ENCODE measurements at places on chromosomes 1 and 21. TPM values are rescaled to one million over a fixed set of nuclear protein-coding genes. Genes with fewer than 3 reads are reported as not detected.

TRIM67 gene
- total RNA-seq: not detected

DNA sequence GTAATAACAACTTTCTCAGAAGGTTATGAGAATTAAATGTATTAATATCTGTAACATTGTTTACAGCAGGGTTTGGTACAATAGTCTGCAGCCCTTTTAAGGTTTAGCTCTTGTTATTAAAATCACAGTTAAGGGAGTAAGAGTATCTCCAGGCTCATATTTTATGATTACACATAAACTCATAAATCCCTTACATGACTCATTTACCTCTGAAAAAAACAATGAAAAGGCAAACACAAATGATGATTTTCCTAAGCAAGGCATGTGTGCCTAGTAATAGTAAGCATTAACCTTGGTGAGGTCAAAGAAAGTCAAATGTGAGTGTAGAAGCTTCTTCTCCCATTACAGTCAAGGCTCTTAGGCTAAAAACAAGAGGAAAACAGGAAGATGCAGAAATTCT lies 84.5 kb upstream of the ADGRL4 start:
- H3K27ac ChIP-seq: no peak overlapping the region
- no peaks in the 10 kb centered on the region for H3K4me1 ChIP-seq
- H3K27me3 ChIP-seq: no peaks in the 10 kb centered on the region

DNA sequence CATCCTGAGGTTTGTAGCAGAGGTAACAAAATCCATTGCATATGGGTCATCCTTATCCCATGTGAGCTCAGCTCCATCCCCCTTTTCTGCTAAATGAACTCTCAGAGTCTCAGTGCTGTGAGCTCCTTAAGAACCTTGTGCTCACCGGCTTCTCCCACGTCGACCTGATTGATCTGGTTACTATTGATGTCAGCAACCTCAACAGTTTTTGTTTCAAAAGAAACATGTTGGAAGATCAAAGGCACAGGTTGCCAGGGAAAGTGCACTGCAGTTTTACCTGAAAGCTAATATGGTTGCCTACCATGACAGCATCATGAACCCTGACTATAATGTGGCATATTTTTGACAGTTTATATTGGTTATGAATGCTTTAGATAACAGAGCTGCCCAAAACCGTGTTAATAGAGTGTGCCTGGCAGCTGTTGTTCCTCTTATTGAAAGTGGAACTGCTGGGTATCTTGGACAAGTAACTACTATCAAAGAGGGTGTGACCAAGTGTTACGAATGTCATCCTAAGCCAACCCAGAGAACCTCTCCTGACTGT lies 131.4 kb downstream of the HS2ST1 start:
- H3K4me3 ChIP-seq: no peak overlapping the region
- DNase-seq: no peak
- no peak overlapping the region for H3K27ac ChIP-seq
- no peaks in the 10 kb centered on the region for H3K36me3 ChIP-seq
- H3K27me3 ChIP-seq: no peaks in the 10 kb centered on the region
- H3K4me1 ChIP-seq: no peaks in the 10 kb centered on the region

GRCh38 chr21:29582855-29583254 lies 284.1 kb downstream of the BACH1 start:
- H3K4me1 ChIP-seq: no peaks in the 10 kb centered on the region
- no peaks in the 10 kb centered on the region for H3K36me3 ChIP-seq
- H3K4me3 ChIP-seq: no peak overlapping the region
- no peak overlapping the region for H3K27ac ChIP-seq
- no peak for DNase-seq

NHLH2 gene
- total RNA-seq: not detected

GRCh38 chr1:202505356-202505755 lies 156.9 kb downstream of the PPP1R12B start:
- no peaks in the 10 kb centered on the region for H3K27me3 ChIP-seq
- no peak overlapping the region for H3K4me3 ChIP-seq
- no peak for DNase-seq
- H3K36me3 ChIP-seq: no peaks in the 10 kb centered on the region
- peaks cover 1% of the 10 kb centered on the region for H3K4me1 ChIP-seq
- peak overlapping the region; percentile 64 for H3K27ac ChIP-seq

GRCh38 chr1:1072849-1073742 lies 1.0 kb downstream of the RNF223 start:
- H3K27me3 ChIP-seq: no peaks in the 10 kb centered on the region
- H3K27ac ChIP-seq: no peak overlapping the region
- no peak overlapping the region for H3K4me3 ChIP-seq
- no peaks in the 10 kb centered on the region for H3K4me1 ChIP-seq
- no peaks in the 10 kb centered on the region for H3K36me3 ChIP-seq

DNA sequence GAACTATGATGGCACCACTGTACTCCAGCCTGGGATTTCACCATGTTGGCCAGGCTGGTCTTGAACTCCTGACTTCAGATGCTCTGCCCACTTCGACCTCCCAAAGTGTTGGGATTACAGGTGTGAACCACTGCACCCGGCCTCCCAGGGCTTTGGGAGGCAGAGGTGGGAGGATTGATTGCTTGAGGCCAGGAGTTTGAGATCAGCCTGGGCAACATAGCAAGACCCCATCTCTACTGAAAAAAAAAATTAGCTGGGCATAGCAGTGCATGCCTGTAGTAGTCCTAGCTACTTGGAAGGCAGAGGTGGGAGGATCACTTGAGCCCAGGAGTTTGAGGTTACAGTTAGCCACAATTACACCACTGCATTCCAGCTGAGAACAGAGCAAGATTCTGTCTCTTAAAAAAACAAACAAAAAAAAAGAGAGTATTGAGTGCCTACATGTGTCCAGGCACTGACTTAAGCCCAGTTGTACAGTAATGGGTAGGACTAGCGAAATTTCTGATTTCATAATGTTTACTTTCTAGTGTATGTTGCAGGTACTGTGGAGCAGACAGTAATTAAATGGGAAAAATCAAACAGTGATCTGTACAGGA lies 4.2 kb downstream of the MANEAL start:
- H3K27ac ChIP-seq: no peak overlapping the region
- H3K36me3 ChIP-seq: no peaks in the 10 kb centered on the region
- H3K4me1 ChIP-seq: no peaks in the 10 kb centered on the region
- H3K4me3 ChIP-seq: no peak overlapping the region
- no peak for DNase-seq
- H3K27me3 ChIP-seq: no peaks in the 10 kb centered on the region

DNA sequence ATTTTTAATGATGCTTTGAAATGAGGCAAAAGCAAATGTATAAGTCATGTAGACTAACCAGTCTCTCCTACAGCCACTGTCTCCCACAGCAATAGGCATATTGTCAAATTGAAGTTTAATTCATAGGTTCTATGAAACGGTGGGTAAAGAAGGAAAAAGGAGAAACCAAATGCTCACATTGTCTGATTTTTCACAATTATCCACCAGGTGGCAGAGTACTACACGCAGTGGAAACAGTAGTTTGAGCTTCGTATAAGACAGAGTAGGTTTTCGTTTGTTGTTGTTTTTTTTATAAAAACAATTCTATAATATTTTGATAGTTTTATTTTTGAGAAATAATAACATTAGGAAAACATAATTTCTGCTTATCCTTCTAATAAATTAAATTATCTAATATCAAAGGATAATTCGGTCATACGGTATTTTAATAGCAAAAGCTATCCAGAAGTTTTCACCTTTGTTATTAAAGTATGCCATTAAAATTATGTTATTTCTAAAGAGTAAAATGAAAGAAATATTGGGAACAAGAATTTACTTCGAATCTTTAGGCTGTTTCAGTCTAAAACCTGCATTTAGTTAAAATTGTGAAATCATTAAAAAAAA lies 39.1 kb downstream of the TYW3 start:
- no peak for DNase-seq
- H3K4me3 ChIP-seq: no peak overlapping the region
- no peaks in the 10 kb centered on the region for H3K4me1 ChIP-seq
- H3K27me3 ChIP-seq: no peaks in the 10 kb centered on the region
- no peak overlapping the region for H3K27ac ChIP-seq
- no peaks in the 10 kb centered on the region for H3K36me3 ChIP-seq

OLFML3 gene
- 19.8 TPM for total RNA-seq

MX2 gene
- total RNA-seq: 21.5 TPM

DNA sequence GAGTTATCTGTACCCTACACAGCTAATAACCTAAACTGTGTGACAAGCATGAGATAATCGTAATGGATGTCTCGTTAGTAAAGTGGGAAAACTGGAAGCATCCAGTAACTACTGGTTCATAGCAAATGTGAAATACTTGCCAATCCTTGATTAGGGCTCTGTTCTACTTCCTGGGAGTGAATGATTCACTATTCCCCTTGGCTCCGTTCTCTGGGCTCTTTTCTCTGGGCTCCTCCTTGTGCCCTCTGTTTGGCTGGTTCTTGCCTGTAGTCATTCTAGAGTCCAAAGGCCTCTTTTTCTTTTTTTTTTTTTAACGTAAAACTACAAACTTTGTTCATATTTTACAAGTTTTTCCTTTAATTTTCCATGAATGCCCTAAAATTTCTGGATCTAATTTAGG lies 465.8 kb upstream of the PLXNA2 start:
- no peaks in the 10 kb centered on the region for H3K36me3 ChIP-seq
- H3K4me1 ChIP-seq: no peaks in the 10 kb centered on the region
- no peak overlapping the region for H3K4me3 ChIP-seq
- no peak overlapping the region for H3K27ac ChIP-seq

FCMR gene
- 4.0 TPM for total RNA-seq

GRCh38 chr21:14768042-14768441 lies 221.9 kb upstream of the SAMSN1 start:
- H3K4me3 ChIP-seq: no peak overlapping the region
- H3K27ac ChIP-seq: no peak overlapping the region

PADI4 gene
- total RNA-seq: 1.7 TPM

GRCh38 chr1:245690946-245691541 lies 536.3 kb downstream of the KIF26B start:
- no peak for DNase-seq
- no peaks in the 10 kb centered on the region for H3K36me3 ChIP-seq
- H3K27ac ChIP-seq: no peak overlapping the region
- no peak overlapping the region for H3K4me3 ChIP-seq

DNA sequence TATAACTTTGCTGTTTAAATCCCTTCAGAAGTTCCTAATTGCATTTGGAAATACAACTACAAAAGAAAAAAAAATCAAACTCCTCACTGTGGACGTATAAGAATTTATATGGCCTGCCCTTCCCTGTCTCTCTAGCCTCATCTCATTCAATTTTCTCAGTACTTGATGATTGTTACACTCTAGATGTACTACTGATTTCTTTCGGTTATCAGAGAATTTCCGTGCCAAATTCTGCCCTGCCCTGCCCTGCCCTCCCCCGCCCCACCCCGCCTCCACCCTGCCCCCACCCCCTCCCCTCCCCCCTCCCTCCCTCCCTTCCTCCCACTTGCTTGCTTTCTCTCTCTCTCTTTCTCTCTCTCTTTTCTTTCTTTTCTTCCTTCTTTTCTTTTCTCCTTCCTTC lies 71.7 kb upstream of the MPC2 start:
- H3K4me3 ChIP-seq: no peak overlapping the region
- no peak overlapping the region for H3K27ac ChIP-seq
- H3K4me1 ChIP-seq: no peaks in the 10 kb centered on the region
- H3K36me3 ChIP-seq: peaks cover 10% of the 10 kb centered on the region
- no peaks in the 10 kb centered on the region for H3K27me3 ChIP-seq

GRCh38 chr1:36432616-36433015 lies 17.6 kb downstream of the OSCP1 start:
- peaks cover 4% of the 10 kb centered on the region for H3K36me3 ChIP-seq
- H3K4me1 ChIP-seq: no peaks in the 10 kb centered on the region
- H3K27me3 ChIP-seq: no peaks in the 10 kb centered on the region
- no peak overlapping the region for H3K4me3 ChIP-seq
- DNase-seq: no peak

- DNase-seq: no peak
- H3K36me3 ChIP-seq: no peaks in the 10 kb centered on the region
- H3K4me1 ChIP-seq: no peaks in the 10 kb centered on the region
These were observed 142.0 kb upstream of the ZNHIT6 start for GRCh38 chr1:85850238-85850637.

SELL gene
- total RNA-seq: 10.3 TPM

OLIG2 gene
- not detected for total RNA-seq

GRCh38 chr21:42156690-42157605 lies 62.0 kb upstream of the ABCG1 start:
- H3K4me3 ChIP-seq: no peak overlapping the region
- H3K36me3 ChIP-seq: no peaks in the 10 kb centered on the region
- no peak overlapping the region for H3K27ac ChIP-seq
- no peaks in the 10 kb centered on the region for H3K27me3 ChIP-seq

ADGRB2 gene
- 4.6 TPM for total RNA-seq

DNA sequence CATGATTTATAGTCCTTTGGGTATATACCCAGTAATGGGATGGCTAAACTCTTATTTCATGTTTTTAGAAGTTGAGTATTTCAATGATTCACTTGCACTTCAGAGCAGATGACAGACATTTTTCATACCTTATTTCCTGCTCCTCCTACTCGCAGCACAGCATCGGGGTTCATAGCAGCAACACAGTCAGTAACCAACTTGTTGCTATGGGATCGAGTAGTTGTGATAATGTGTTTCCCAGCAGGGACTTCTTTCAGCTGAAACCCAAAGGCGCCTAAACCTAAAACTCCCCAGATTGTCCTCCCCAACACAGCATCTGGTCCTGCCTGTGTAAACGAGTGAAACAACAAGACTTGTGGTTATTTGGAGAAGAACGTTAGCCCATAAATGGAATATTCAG lies 16.3 kb upstream of the EPRS1 start:
- no peaks in the 10 kb centered on the region for H3K4me1 ChIP-seq
- no peak overlapping the region for H3K27ac ChIP-seq
- DNase-seq: no peak
- no peaks in the 10 kb centered on the region for H3K27me3 ChIP-seq

CFHR5 gene
- not detected for total RNA-seq

DNA sequence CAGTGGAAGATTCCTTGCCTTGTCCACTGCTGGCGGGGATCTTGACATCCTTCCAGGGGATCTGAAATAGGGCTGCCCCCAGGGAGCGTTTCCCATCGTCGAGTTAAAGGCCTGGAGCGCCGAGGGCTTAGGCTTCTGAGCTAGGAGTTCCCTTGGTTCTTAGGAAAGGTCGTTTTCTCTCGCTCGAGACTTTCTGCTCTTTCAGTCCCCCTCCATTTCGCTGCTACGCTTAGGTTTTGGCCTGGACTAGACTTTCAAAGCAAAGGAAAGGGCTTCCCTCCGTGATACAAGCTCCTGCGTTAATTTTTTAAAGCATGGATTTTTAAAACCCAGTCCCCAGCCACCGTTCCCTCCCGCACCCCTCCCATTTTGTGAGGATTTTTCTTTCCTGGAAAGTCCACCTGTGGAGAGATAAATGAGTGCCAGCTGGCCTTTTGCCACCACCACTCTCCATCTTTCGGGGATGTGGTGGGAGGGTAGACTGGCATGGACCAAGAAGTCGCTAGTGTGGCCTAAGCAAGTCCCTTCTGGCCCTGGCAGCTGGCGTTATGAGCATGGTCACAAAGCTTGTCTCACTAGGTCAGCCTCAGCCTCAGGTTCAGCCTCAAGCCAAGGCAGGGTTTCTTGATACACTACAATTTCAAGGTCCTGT lies 9.2 kb downstream of the NR5A2 start:
- no peaks in the 10 kb centered on the region for H3K4me1 ChIP-seq
- H3K4me3 ChIP-seq: no peak overlapping the region
- no peak overlapping the region for H3K27ac ChIP-seq
- no peaks in the 10 kb centered on the region for H3K27me3 ChIP-seq
- H3K36me3 ChIP-seq: no peaks in the 10 kb centered on the region
- DNase-seq: no peak

GRCh38 chr21:35548904-35549615 lies 500.0 kb upstream of the RUNX1 start:
- H3K4me3 ChIP-seq: no peak overlapping the region
- no peak overlapping the region for H3K27ac ChIP-seq
- DNase-seq: no peak
- no peaks in the 10 kb centered on the region for H3K4me1 ChIP-seq

- H3K4me3 ChIP-seq: no peak overlapping the region
- H3K36me3 ChIP-seq: no peaks in the 10 kb centered on the region
- H3K27me3 ChIP-seq: no peaks in the 10 kb centered on the region
- H3K27ac ChIP-seq: no peak overlapping the region
- no peak for DNase-seq
These were observed 221.1 kb downstream of the NPHP4 start for GRCh38 chr1:5770981-5771765.
